ENCODE measurements at places on chromosomes 11 and 22. TPM values are rescaled to one million over a fixed set of nuclear protein-coding genes. Genes with fewer than 3 reads are reported as not detected.
A peak's percentile ranks its signal among the peaks of the same experiment; 100 is the strongest.

The NARS2 gene
- 7.8 TPM for total RNA-seq

The DNAJB7 gene
- total RNA-seq: not detected

The DCDC1 gene
- total RNA-seq: not detected

The EMID1 gene
- 0.64 TPM for total RNA-seq

The SMIM35 gene
- total RNA-seq: not detected

The SLC35E4 gene
- 38.1 TPM for total RNA-seq

The MS4A4E gene
- 0.75 TPM for total RNA-seq

The DDIAS gene
- 0.11 TPM for total RNA-seq

The OR2AT4 gene
- total RNA-seq: not detected

The MPEG1 gene
- 14.5 TPM for total RNA-seq

DNA sequence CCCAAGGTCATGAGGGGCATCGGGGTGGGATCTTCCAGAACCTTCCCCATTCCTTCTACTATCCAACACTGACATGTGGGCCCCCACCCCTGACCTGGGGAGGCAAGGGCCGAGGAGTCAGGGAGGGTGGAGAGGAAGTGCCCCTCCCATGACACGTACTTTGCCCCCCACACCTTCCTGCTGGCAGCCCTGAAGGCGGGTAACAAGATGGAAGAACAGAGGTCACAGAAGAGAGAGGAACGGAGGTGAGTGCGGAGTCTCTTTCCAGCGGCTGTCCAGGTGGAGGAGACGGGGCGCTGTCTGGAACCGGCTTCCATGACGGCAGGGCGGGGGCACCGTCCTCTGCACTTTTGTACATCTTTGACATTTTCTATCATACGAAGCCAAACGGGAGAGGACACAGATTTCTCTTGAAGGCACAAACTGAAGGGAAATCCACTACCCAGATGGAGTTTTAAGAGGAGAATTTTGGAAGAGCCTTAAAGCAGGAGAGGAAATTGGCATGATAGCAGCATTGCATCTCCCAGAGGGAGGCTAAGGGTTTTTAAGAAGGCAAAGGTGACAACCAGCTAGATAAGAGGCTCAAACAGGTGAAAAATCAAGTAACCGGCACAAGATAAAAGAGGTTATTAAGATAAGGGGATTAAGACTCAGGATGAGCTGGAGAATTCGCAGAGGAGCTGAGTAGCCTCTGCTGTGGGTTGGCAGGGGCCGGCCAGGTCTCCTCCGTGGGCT lies 16.7 kb downstream of the OSBPL5 start:
- DNase-seq: no peak

DNA sequence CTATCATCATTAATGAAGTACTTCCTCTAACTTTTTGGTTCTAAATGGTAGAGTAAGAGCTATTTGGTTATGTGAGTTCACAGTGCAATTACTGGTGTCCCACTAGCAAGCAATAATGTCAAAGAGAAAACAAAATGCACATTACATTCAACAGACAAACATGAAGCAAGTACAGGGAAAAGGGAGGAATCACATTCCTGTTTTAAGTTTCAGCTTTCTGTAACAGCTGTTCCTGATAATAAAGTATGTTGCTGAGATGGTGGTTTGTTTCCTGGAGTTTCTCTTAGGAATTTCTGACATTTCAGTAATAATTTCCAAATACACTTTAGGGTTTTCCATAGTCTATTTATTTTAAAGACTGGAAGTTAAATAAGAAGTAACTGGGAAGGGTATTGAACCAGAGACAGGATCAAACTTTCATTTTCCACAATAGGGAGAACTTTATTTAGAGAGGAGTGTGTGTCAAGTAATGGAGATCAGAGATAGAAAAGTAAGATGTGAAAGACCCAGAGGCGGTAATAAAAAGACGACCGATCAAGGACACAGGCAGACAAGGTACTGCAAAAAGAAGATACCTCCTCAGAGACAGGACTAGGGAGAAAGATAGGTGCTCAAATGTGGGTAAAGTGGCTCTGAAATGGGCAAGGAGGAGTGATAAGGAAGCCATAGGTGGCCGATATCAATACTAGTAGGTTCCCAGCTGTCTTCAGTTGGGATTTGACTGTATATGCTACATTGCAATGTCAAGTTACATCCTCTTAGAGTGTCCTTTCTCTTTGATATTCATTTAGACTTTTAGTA lies 20.8 kb upstream of the CLNS1A start:
- DNase-seq: no peak

- DNase-seq: no peak
Measured at GRCh38 chr22:23498811-23499798, 81.0 kb downstream of the IGLL1 start.

DNA sequence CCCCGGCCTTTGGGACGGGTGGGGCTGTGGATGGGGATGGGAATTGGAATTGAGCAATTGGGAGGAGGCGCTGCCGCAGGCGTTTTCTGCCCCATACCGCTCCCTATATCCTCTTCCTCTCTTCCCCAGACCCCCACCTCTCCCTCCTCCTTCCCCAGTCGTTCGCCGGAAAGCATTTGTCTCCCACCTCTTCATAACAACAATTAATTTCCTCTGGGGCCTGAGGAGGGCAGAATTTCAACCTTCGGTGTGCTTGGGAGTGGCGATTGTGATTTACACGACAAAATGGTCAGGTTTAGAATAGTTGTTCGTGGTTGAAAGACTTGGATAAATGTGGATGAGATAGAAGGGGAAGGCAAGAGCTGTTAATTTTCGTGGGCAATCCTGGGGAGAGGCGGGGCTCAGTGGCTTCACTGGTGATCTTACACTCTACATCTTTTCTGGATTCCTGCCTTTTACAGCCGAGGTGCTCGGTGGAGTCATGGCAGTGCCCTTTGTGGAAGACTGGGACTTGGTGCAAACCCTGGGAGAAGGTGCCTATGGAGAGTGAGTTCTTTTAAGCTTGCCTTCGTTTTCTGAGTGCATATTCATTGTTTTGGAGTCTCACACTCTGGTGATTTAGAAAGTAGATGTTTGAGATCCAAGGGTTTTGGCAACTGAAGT lies 1.5 kb downstream of the CHEK1 start:
- DNase-seq: no peak

- DNase-seq: no peak
Measured at GRCh38 chr22:38761202-38762162, 5.7 kb upstream of the SUN2 start.

GRCh38 chr11:126475014-126475991 lies 119.8 kb downstream of the ST3GAL4 start:
- DNase-seq: no peak

- no peak for DNase-seq
Measured at GRCh38 chr11:133249065-133249464, 283.2 kb downstream of the OPCML start.

GRCh38 chr11:62108017-62108750 lies 15.6 kb upstream of the INCENP start:
- no peak for DNase-seq

DNA sequence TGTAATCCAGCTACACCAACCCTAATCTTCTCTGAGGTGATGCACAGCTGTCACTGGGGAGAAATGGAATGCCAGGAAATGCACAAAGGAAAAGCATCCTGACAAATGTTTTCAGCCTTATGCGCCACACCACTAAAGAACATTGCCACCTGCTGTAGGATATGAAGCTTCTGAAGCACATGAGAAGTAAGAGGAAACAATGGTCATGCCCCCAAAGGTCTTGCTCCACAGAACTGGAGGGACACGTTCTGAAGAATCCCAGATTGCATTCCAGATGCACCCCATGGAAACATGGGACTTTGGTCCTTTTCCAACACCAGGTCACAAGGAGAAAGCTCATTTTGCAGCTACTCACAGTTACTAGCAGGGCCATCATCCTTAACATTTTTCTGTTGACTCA lies 48.7 kb upstream of the ZBED5 start:
- no peak for DNase-seq

DNA sequence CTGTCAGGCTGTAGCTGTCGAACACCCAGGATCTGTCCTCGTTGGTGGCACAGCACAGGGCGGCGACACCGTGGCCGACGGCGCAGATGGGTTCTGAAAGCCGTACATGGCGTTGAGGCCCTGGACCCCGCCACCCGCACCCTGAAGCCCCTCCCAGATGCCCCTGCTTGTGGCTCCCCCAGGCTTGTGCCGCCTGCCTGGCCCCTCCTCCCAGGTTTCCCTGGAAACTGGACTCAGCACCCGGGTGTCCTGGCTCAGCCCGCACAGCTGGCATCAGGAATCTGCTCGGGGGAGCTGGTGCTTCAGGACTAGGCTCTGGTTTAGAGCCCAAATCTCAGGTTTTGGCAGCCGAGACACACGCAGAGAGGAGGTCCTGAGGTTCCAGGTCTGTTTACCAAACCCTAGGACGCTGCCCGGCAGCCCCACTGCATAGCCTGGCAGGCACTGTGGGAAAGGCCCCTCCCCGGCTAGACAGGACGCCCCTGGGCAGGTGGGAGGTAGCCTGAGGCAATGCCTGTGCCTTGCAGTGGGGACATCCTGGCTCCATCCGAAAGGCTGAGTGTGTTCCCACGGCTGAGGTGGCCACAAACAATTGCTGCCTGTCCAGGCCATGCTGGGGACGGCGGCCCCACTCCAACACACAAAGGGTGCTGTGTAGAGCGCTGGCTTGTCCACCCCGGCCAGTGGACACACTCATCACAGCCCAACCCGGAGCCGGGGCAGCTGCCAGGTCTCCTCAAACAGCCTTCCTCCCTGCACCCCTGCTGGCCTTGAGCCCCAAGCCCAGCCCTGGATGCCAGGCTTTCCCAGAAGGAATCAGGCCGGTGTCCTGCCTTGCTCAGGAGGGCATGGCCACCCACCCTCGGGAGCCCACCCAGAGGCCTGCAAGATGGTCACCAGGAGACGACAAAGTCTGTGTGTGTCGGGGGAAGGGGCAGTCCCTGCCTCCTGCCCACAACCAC lies 4.6 kb downstream of the GATD1 start:
- no peak for DNase-seq

DNA sequence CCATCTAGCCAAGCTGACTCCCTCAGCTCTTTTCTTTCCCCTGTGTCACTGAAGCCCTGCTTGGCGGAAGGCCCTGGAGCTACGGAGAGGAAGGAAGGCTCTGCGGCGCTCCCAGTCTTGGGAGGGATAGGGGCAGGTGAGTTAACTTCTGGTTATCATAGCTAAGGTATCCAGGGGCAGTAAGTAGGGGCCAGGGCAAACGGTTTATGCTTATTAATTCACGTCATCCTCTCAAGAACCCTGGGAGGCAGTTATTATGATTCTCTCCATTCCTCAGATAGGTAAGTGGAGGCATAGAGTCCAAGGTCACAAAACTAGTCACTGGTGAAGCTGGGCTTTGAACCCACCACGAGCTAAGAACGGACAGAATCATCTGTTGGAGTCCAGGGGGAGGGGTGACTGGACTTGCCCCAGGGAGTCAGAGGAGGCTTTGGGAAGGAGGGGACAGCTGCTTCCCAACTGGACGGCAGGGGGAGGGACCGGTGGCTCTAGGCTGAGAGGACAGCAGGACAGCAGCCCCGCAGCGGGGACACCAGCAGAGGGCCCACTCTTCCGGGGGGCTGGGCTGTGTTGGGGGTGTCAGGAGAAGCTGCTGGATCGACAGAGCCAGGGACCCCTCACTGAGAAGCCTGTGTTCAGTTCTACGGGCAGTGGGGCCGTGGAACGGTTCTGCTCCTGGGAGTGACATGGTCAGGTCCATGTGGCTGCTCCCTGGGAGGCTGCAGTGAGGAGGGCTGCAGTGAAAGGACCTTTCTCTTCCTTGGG lies 3.5 kb downstream of the BAIAP2L2 start:
- no peak for DNase-seq

DNA sequence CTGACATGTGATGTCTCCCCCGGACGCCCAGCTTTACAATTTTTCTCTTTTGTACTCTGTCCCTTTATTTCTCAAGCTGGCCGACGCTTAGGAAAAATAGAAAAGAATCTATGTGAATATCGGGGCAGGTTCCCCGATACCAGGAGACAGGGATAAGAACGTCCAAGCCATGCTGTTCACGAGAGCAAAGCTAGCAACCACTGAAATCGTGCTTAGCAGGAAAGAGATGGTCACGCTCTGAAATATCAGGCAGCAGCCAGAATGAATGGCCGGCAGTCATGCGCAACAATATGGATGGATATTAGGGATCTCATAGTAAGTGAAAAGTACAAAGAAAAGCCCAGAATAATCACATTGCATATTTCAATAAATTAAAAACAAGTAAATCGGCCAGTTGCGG lies 3.5 kb downstream of the CRYBB1 start:
- DNase-seq: no peak

GRCh38 chr11:62853279-62853965 lies 14.0 kb upstream of the WDR74 start:
- no peak for DNase-seq

DNA sequence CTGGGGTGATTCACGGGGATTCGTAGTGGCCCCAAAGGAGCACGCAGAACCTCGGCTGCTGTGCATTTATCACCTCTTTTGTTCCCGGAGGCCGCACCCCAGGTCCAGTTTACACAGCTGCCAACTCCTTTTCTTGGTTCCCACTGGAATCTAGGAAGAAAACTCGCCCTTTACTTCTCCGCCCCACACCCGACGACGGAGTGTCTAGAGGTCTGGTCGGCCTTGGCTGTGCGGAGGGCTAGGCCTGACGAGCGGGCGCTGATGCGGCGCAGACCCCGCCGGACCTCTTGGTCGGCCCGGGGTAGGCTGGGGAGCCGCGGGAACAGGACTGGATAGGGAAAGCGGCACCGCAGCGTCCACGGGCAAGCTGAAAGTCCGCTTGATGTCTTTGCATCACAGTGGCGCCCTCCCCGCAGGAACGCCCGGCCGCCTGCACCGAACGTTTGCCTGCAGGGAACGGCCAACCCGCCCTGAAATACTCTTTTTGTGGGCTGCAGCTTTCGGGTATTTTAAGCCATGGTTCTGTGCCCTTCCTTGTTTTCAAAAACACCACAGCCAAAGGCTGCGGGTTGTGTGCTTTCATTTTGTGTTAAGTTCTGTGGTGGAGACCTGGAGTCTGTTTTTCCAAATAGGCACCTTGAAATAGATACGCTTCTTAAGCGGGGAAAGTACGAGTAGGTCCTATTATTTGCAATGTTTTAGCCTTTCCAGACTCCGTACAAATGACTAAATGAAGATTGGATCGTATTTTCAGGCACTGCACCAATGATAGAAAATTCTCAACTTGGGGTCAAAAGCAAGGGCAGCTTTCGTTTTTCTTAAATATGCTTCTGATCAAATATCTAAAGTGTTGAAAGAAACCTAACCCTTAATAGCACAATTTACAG lies 829 bp upstream of the ZBED5 start:
- peak; percentile 81 for DNase-seq

DNA sequence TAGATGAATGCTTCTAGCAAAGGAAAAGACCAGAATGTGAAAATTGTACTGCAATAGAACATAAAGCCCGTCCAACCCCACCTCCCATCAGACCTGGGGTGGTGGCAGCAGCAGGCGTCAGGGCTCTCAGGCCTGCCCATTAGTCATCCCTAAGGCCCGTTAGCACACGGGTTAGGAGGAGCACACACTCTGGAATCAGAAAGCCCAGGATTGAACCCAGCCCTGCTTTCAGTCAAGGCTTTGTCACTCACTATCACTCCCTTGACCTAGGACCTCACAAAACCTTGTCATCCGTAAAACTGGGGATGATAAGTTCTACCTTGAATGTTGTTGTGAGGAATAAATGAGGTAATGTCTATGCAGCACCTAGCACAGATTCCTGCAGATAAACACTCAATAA lies 26.9 kb downstream of the MICAL3 start:
- DNase-seq: no peak

GRCh38 chr11:30635401-30635989 lies 49.3 kb upstream of the MPPED2 start:
- DNase-seq: no peak

GRCh38 chr11:114846416-114846791 lies 168.1 kb downstream of the NXPE2 start:
- DNase-seq: no peak

GRCh38 chr11:77589521-77590193 lies at the start of gene AQP11:
TSS of gene AQP11 (plus strand) at chr11:77589953. CDS start at chr11:77589993, 40 bp downstream.
- DNase-seq: peak; percentile 36
